ENCODE measurements at places on chromosomes 16 and 17.

- DNase-seq: no peak
Observed at GRCh38 chr17:34736611-34737010, 157.2 kb downstream of the TMEM132E start.

DNA sequence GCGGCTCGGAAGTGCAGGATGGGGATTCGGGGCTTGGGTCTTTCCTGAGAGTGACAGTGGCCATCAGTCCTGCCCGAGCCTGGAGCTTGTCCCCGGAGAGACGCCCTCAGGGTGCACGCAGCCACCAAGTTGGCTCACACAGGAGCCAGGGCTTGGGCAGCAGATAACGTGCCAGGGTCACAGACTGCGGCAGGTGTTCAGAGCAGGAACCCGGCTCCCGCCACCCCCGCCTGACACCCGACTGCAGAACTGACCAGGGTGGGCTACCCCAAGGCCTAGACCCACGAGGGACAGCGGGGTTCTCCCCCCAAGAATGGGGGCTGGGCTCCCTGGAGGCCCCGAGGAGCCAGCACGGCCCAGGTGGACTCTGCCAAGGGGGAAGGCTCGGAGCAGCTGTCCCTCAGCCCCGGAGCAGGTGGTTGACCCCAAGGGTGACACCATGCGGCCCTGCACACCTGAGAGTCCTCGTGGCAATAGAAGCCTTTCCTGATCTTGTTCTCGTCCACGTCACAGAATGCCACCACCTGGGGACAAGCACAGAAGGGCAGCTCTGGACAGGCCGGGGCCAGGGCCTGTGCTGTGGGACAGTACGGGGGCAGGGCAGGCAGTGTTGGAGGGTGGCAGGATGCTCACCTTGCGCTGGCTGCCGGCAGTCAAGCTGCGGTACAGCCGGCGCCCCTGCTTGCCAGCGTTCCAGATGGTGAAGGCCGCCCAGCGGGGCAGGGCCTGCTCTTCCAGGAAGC is 117.1 kb upstream of the ZNF750 start:
- DNase-seq: no peak

DNA sequence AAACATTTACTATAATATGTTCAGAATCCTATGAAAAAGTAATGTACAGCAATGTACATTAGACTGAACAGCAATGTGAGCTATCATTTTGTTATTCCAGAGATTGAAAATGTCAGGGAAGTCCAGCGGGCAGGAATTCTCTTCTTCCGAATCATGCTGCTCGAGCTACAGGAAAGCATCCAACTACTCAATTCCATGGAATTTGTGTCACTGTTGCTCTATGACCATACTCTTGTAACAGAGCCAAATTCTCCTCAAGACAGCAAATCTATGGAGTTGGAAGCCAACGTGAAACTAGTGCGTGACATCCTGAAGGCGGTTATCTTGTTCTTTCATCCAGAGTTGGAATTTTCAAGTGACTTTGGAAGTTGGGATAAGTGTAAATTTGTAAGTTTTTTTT is 24.8 kb upstream of the NSRP1 start:
- no peak for DNase-seq

GRCh38 chr17:29041571-29041970 is 1.4 kb upstream of the PIPOX start:
- no peak for DNase-seq

DNA sequence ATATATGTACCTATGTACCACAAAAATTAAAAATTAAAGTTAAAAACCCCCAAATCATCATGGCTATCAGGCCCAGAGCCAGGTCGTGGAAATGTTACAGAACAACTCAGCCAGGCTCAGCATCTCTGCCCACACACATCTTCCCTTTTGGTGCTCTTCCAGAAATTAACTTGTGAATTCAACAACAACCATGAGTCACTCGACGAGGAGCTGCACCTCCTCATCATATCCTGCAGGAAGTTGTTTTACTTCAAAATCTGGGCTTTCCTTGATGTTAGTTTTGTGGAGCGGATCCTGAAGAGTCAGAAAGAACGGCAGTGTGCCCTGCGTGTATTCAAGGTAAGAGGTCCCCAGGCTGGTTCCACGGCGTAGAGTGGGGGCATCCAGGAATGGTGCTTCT is 10.6 kb downstream of the FBXO39 start:
- DNase-seq: no peak

GRCh38 chr17:50429793-50430192 is 3.8 kb downstream of the ACSF2 start:
- no peak for DNase-seq

GRCh38 chr17:67999291-67999911 is 3.1 kb upstream of the C17orf58 start:
- DNase-seq: no peak

DNA sequence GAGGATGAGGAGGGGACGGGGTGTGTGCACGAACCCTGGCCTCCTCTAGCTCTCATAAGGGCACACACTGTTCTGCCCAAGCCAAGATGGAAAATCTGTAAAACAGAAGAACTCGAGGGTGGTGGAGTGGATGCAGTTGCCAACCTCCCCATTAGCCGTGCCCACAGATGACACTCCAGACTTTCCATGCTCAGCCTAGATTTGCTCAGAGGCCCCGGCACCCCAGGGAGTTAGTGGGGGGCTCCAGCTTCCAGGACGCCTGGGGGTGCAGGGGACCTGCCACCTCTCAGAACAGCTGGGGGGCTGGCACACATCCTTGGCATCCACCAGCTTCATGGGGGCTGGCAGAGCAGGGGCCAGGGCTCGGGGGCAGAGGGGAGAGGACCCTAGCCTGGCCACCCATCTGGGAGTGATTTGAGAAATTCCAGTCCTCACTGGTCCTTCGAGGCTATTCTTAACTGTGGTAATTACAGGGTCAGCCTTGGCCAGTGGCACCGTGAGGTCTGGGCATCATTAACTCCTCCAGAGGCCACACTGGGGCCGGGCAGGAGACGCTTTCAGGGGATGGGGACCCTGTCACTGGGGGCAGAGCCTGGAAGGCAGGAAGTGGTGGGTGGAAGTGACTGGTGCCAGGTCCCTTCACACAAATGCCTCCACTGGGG is 14.3 kb downstream of the VASN start:
- no peak for DNase-seq

- no peak for DNase-seq
Observed at GRCh38 chr16:29717113-29717512, 28.7 kb downstream of the C16orf54 start.

- no peak for DNase-seq
Observed at GRCh38 chr16:1560866-1561265, 27.4 kb downstream of the TMEM204 start.

DNA sequence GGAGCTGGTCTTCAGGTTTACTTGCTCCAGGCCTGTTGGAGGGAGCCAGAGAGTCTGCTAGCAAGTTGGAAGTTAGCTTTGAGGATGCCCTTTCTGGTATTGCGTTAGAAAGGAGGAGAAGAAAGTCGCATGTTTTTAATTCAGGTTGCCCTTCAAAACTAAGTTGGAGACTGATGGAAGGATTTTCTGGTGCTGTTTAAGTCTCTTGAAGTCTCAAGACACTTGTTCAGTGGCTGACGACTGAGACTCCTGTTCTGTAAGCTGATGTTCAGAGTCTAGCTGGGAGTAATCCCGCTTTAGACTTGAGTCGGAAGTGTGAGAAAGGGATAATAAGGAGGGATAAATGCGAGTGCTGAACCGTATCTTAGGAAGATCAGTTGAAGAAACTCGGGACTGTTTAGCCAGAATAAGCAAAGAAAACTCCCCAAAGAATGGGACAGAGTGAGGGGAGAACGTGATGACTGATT is 740 bp downstream of the AATF start:
- DNase-seq: no peak

- no peak for DNase-seq
Observed at GRCh38 chr16:74901606-74902005, 83.3 kb downstream of the WDR59 start.

- DNase-seq: no peak
Observed at GRCh38 chr17:45787044-45787443, 2.9 kb downstream of the CRHR1 start.

DNA sequence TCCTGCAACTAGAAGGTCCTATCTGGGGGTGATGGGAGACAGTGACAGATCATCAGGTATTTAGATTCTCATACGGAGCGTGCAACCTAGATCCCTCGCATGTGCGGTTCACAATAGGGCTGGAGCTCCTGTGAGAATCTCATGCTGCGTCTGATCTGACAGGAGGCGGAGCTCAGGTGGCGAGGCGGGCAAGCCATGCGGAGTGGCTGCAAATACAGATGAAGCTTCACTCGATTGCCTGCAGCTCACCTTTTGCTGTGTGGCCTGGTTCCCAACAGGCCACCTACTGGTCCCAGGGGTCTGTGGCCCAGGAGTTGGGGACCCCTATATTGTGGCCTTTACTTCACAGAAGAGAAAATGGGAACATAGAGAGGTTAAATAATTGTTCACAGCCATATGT is 200.4 kb downstream of the IRF8 start:
- DNase-seq: no peak

GRCh38 chr17:17670701-17671305 is 10.5 kb upstream of the RAI1 start:
- DNase-seq: no peak

DNA sequence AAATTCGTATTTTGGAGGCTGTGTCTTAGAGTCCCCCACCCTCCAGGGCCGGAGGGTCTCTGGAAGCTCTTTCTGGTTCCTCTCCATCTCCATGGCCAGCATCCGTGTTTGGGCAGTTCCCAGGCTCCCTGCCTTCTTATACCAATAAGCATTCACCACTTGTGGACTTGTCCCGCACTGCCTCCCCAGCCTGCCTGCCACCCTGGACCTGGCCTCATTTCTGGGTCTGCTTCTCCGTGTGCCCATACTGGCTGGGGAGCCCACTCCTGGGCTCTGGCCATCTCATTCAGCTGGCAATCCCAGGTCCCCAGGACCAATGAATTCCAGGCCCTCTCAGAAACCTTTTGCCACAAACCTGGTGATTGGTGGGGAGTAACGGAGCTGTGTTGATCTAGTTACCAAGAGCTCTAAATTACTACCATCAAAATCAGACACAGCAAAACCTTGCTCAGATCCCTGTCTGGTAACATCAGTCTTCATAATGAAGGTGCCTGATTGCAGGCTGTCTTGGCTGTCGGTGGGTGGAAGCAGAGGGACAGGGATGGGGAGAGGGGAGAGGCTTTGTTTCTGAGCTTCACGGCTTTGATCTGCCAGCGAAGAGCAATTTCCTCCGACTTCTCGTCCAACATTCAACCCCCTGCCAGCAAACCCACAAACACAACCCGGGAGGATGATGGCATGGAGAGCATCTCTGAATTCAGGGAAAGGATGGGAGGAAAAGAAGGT is 27.7 kb upstream of the CRHR1 start:
- DNase-seq: no peak

DNA sequence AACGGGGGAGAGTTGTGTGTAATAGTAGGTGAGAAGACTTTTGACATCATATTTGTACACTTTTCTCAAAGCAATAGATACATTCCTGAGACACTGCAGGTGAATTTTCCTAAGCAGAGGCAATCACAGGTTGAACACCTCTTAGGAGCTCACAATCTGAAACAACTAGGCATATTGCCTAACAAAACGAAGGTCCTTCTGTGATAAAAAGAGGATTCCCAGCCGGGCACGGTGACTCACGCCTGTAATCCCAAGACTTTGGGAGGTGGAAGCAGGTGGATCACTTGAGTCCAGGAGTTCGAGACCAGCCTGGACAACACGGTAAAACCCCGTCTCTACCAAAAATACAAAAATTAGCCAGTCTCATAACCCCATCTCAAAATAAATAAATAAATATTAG is 17.4 kb downstream of the NXN start:
- DNase-seq: no peak

GRCh38 chr16:11160676-11161115 is 95.3 kb downstream of the SOCS1 start:
- DNase-seq: no peak

DNA sequence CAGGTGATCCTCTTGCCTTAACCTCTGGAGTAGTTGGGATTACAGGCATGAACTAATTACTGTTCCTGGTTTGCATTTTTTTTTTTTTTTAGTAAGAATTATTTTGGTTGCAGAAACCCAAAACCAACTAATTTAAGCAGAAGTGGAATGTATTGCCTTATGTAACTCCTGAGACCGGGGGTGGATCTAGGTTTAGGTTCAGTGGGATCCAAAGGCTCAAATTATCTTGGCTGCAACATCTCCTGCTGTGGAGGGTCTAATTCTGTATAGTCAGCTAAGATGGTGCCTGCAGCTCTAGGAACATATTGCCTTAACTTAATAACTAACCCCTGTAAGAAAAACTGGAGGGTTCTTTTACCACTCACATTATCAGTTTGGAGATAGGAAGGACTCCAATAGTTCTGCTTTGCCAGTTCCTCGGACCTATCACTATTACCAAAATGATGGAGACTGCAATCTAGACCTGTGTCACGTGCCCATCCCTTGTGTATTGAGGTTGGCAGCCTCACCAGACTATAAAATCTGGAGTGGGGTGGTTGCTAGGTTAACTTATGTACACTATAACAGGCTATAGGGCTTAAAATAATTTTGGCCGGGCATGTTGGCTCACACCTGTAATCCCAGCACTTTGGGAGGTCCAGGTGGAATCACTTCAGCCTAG is 8.5 kb downstream of the SNTB2 start:
- no peak for DNase-seq

- DNase-seq: no peak
Observed at GRCh38 chr17:37725021-37725595, 19.8 kb downstream of the HNF1B start.

- no peak for DNase-seq
Observed at GRCh38 chr16:84194470-84195200, 3.7 kb downstream of the ADAD2 start.

DNA sequence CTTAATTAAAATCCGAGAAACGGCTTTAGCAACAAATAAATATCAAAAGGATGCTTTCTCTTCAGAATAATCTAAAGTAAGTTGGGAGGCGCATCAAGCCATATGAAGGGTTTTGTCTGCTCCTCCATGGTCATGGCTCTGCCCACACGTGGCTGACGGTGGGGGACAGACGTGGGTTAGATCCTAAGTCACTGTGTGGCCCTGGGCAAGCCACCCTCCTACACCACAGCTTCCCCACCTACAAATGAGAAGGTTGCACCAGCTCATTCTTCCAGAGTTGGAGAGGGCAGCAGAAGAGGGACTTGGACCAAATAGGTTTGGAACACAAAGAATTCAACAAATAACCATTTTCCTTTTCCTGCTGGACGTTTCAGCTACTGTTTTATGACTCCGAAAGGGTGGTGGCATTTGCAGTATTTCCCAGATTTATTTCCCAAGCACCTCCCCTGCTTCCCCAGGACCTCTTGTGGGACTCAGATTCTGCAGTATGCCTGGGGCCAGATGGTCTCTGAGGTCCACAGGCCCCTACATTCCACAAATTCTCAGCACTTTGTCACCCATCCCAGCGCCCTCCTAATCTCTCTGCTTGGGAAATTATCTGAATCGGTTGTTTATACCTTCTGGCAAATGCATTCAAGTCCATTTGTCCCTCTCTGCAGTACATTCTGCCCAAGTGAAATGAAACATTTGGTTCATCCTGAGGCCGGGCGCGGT is 17.8 kb downstream of the LRRC75A start:
- DNase-seq: no peak
